Activated T-cell treated with anti-CD3 and anti-CD28 coated beads for 1 hour (primary cell): ENCODE measurements at places on chromosomes 16 and 17.

DNA sequence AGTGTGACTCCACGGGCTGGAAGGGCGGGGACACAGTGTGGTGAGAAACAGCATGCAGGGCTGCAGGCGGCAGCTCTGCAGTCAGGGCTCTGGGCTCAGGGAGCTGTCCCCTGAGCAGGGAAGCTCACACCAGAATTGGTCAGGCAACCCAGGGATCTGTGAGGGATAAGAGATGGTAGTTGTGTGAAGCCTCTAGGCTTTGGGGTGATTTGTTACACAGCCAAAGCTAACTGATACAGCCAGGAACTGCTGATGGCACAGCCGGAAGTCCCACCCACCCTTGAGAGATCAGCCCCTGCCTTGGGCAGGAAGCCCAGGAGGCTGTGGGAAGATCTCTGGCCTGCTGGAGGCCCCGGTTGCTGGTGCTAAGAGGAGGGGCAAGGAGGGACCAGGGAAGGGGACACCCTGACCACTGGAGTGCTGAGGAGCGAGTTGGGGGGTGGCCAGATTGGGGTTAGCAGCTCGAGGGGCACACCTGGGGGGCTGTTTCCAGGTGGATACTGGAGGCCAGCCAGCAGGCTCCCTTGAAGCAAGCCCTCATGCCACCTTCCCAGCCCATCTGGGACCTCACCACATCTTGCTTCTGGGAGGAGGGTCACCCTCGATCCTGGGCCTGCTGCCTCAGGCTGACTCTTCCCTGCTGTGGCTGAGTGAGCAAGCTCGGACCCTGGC lies 25.2 kb downstream of the NPTX1 start:
- no peak for DNase-seq

DNA sequence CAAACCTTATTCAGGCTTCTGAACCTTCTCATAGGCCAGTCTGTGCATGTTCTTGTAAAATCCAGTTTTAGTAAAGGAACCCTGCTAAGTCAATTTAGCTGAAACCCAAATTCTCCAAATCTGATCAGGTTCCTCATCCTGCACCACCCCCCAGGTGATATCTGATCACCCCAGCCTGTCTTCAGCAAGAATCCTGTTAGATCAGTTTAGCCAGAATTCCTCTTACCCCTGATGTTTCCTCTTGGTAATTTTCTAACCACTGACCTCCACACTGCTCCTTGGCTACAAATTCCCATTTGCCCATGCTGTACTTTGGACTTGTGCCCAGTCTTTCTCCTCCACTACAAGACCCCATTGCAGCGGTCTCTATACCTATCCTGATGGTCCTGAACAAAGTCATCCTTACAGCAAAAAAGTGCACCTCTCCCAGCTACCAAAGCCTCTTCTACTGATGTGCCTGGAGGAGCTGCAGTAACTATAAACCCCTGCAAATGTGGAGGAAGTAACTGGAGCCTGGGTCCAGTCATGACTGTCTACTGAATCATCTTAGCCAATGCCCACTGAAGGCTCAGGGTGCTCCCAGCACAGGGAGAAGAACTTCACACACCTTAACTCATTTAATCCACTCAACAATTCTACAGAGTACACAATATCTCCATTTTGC lies 23.8 kb downstream of the TEX14 start:
- DNase-seq: no peak

DNA sequence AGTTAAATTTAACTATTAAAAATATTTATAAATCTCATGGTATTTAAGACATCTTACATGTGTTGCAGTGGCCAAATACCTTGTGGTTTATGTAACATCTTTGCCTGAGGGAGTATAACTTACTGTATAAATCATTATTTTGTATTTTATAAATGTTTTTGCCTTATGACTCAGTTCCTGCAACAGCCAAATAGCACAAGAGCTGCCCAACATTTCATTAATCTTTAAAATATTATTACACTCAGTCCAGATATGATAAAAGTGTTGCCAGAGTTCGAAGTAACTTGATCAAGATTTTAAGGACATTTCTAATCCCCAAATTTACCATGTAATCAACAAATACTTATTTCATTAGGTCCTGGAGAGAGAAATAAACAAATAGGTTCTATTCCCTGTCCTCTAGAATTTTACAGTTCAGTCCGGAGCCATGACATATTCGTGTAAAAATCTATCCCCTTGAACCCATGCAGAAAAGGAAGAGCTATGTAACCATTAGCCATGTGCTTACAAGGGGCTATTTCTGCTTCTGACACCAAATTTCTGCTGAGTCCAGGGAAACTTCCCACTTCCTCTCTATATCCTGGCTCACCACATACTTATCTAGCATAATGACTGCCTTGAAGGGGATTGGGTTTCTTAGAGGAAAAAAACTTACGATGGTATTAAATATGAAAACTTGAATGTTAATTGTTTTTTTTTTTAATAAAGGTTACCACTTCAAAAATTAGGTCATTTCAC lies 44.0 kb downstream of the IRX6 start:
- no peak for DNase-seq

GRCh38 chr17:59719526-59719925 lies 12.1 kb downstream of the VMP1 start:
- no peak for DNase-seq

GRCh38 chr17:12995896-12996295 lies 21.9 kb downstream of the ELAC2 start:
- DNase-seq: no peak

DNA sequence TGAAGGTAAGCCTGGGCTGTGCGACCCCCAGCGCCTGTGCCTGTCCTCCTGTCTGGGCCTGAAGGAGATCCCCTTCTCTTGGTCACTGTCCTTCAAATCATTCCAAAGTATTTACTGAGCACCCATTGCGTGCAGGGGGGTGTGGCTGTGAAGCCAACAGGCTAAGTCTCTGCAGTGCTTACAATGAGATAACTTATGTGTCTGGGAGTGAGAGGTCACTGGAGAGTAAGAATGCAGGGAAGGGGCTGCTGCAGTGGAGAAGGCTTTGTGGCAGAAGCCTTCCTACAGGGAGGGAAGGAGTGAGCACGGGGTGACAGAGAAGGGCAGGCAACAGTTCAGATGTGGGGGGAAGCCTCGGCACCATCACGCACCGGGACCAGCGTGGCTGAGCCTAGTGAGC lies 11.2 kb upstream of the SMIM5 start:
- DNase-seq: no peak
